Stimulated activated CD4-positive, alpha-beta T cell treated with anti-CD3 and anti-CD28 coated beads, Interleukin-2, amount 100 ng/mL, for 24 hours (primary cell): ENCODE measurements at places on chromosomes 12 and 14.
A peak's percentile ranks its signal among the peaks of the same experiment; 100 is the strongest.

GRCh38 chr12:121927813-121928212 lies 9.4 kb downstream of the CFAP251 start:
- DNase-seq = no peak

DNA sequence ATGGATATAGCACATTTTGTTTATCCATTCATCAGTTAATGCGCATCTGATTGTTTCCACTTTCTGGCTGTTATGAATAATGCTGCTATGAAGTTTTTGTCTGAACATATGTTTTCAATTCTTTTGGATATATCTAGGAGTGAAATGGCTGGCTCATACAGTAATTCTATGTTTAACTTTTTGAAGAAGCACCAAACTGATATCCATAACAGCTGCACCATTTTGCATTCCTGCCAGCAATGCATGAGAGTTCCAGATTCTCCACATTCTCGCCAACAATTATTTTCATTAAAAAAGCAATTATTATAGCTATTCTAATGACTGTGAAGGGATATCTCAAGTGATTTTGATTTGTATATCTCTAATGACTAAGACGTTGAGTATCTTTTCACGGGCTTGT lies 89.9 kb upstream of the PPP4R3A start:
- DNase-seq = no peak

DNA sequence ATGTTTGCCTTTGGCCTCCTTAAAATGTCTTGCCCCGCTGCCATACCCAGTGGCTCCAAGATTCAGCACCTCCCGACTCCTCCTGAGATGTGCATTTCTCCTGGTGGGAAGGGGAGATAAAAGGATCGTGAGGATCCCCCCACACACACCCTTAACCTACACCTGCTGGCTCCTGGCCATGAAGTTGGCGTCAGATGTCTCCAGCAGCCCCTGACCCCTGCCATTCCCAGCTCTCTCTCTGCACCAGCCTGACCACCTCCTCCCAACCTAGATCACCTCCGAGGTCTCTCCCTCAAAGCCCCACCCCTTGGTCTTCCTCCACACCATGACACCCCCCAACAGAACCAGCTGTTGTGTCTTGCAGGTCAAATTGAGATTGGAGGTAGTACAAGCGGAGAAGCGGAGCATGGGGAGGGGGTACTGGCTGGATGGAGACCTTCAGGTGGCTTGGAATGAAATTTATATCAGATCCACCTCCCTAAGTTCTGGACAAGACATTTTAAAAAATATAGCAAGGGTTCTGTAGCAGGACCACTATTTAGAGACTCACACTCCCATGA lies 151.1 kb upstream of the FKBP4 start:
- DNase-seq = no peak

DNA sequence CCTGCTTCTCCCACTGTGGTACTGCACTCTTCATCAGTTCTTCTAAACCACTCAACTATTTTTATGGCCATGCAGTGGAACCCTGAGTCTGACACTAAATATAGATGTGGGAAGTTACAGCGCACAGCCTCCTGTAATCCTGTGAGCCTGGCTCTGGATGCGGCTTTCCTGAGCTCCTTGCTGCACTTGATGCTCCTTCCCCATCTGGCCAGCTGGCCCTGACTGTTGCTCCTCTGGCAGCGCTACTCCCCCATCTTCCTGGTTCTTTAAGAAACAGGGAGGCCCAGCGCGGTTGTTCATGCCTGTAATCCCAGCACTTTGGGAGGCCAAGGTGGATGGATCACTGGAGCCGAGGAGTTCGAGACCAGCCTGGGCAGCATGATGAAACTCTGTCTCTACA lies 24.6 kb downstream of the IQSEC3 start:
- DNase-seq = no peak

- no peak for DNase-seq
Measured at GRCh38 chr12:108666401-108666881, 32.7 kb upstream of the SELPLG start.

- DNase-seq = no peak
Measured at GRCh38 chr14:103031956-103032355, 25.4 kb downstream of the CDC42BPB start.

- no peak for DNase-seq
Measured at GRCh38 chr12:85006206-85006605, 29.9 kb downstream of the TSPAN19 start.

DNA sequence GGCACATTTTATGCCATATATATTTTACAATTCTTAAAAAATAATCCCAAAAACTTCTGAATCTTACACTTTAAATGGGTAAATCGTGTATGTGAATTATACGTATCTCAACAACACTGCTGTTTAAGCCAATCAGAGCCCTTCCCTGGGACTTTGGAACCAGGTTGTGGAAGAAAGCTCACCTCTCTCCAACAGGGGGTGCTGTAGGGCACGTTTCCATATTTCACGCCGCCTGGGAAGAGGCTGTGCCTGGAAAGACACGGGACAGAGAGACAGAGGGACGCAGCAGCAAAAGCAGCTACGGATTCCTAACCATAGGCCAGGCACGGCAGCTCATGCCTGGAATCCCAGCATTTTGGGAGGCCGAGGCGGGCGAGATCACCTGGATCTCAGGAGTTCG lies 29.4 kb upstream of the FBRSL1 start:
- DNase-seq = no peak

GRCh38 chr14:32761381-32761968 lies 177.2 kb upstream of the NPAS3 start:
- DNase-seq = no peak

GRCh38 chr14:96037891-96038557 lies 1.1 kb upstream of the C14orf132 start:
- no peak for DNase-seq

DNA sequence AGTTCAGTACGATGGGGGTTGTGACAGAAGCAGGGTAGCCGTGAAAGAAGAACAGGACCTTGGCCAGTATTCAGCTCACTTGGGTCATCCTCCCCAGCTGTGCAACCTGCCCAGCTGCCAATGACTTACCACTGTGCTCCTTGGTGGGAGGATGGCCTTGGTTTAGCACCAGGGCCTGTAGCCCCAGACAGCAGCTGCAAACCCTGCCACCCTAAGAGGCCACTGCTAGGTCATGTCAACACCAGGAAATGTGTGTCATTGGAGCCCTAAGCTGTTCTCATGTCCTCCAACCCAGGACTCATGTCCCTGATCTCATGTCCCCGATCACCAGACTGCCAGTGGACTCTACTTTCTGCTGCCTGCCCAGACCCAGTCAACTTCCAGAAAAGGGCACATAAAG lies 3.0 kb upstream of the CRACR2A start:
- no peak for DNase-seq

GRCh38 chr14:86491743-86492142 lies 961.8 kb downstream of the FLRT2 start:
- DNase-seq = no peak

DNA sequence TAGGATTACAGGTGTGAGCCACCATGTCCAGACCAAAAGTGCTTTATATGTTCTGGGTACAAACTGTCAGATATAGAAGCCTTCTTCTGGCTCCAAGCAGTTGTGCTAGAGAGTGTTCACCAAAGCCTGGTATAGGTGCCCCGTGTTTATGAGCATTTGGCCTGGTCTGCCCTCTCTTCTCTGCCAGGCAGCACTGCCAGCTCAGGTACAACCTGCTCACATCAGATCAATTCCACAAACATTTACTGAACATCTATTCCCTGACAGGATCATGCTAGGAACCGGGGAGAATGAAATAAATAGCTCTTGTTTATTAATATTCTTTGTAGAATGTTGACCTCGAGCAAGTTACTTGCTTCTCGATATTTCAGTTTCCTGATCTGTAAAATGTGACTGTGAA lies 20.0 kb upstream of the SOCS2 start:
- no peak for DNase-seq

- no peak for DNase-seq
Measured at GRCh38 chr14:45181806-45182205, 46.1 kb downstream of the FANCM start.

GRCh38 chr12:61188801-61189595 lies 1071.2 kb upstream of the USP15 start:
- no peak for DNase-seq

- DNase-seq = peak; percentile 79
Measured at GRCh38 chr12:52006726-52007157, at the start of gene TAMALIN. Gene TAMALIN, plus strand, starts transcription at chr12:52006946. Its CDS starts 74 bp downstream, at chr12:52007020.

GRCh38 chr12:497501-498160 lies 37.9 kb downstream of the B4GALNT3 start:
- DNase-seq = no peak

GRCh38 chr14:73457041-73457923 lies 1.1 kb downstream of the NUMB start:
- peak; percentile 20 for DNase-seq

- DNase-seq = no peak
Measured at GRCh38 chr14:20757965-20758364, 10.2 kb upstream of the EDDM3B start.

DNA sequence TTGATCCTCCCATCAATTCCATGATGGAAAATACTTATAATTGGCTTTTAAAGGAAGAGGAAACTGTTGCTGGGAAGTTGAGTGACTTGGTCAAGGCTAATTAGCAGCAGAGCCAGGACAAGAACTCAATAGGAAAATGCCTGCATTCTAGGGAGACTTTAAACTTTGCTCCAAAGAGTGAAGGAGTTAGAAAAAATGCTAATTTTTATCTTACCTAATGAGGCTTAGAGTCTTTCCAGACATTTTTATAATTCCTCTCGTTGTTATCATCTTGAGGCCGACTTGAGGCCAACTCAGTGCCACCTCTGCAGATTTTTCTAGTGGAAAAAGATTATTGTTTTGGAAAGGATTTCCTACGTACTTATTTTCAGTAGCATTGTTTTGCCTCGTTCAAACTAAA lies 344.6 kb downstream of the ETNK1 start:
- DNase-seq = no peak

DNA sequence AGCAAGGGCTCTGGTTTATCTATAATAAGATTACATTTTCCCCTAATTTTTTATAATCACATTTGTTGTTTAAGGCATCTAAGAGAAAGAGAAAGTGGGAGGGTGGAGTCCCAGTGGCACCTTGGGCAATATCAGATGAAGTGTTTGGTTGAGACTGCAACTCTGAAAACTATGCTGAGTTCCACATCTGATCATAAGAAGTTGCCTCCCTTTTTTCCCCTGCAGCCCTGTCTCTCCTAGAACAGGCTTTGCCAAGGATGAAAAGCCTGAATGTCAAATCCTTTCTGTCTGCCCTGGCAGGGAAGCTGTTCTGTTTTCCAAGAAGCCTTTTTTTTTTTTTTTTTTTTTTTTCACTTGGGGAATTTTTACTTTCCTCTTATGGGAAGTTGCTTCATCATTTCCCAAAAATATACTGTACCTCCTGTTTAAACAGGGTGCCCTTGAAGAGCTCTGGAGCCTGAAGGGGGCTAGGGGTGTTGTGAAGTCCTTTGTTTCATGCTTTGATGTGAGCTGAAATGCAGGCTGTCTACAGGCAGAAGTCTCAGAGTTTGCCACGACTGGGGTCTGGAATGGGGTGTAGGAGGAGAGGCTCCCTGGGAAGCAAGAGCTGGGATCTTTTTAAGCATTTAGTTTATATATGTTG lies 71.3 kb downstream of the SUSD6 start:
- no peak for DNase-seq

DNA sequence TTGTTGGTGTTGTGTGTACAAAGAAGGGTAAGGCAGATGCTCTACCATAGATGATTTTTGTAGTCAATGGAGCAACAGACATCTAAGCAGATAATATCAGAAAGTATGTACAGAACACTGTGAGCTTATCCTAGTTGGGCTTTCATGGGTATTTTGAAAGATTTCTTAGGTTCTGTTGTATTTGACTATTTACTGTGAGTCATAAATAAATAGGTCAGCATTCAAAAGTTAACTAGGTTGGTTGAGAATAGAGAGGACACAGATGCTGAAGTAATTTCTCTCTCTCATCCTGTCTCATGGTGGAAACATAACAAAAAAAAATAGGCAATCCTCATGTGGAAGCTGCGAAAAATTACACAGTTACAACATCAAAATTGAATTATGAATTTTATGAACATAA lies 413.5 kb downstream of the CCDC91 start:
- DNase-seq = no peak

- no peak for DNase-seq
Measured at GRCh38 chr12:90984114-90984513, 20.7 kb downstream of the EPYC start.

DNA sequence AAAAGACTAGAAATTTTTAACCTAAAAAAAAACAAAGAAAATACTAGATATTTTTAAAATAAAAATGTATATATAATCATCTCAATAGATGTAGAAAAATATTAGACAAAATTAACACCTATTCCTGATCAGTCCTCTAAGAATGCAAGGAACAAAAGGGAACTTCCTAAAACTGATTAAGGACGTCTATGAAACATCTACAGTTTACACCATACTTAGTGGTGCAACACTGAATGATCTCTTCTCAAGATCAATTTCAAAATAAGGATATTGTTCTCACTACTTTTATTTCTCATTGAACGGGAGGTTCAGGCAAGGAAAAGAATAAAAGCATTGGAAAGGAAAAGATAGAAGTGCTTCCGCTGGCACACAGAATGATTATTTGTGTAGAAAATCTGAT lies 16.0 kb downstream of the OLR1 start:
- no peak for DNase-seq

DNA sequence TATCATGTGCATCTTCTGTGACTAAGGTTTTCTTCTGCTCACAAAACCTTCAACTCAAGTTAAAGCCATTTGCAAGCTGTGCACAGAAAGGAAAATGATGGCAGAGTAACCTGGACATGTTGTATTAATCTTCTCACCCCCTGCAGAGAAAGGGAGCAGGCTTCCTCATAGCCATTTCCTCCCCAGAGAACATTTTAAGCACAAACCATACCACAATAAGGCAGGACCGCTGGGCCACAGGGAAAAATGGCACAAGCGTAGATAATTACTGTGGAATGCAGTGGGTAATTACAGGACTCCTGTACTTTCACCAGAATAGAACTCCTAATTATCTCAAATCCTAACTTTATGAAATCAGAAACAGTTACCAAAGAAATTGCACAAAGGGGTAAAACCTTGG lies 215.7 kb downstream of the KIF21A start:
- DNase-seq = no peak

- DNase-seq = no peak
Measured at GRCh38 chr12:89706986-89707702, 1.5 kb downstream of the ATP2B1 start.

GRCh38 chr14:78986989-78987388 lies 816.8 kb downstream of the NRXN3 start:
- no peak for DNase-seq

GRCh38 chr12:57944313-57945023 lies 3.1 kb downstream of the ATP23 start:
- no peak for DNase-seq

DNA sequence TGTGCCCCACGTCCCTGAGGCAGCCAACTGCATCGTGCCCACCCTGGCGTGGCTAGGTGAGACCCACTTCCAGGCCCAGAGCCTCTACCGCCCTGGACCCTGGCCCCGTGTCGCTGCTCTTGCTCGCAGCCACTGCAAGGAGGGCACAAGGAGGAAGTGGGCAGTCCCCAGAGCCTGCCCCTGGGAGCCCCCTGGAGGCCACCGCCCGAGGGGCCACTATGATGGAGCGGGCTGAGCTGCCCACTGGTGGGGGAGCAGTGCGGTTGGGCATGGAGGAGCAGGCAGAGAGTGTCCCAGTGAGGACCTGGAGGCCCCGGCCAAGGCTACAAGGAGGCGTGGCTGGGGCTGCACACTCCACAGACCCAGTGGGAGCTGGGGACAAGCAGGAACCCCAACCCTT lies 323.6 kb downstream of the PCNX1 start:
- no peak for DNase-seq

- no peak for DNase-seq
Measured at GRCh38 chr12:63152321-63152700, 1.3 kb upstream of the AVPR1A start.
